ENCODE measurements at places on chromosomes 12 and 14.

DNA sequence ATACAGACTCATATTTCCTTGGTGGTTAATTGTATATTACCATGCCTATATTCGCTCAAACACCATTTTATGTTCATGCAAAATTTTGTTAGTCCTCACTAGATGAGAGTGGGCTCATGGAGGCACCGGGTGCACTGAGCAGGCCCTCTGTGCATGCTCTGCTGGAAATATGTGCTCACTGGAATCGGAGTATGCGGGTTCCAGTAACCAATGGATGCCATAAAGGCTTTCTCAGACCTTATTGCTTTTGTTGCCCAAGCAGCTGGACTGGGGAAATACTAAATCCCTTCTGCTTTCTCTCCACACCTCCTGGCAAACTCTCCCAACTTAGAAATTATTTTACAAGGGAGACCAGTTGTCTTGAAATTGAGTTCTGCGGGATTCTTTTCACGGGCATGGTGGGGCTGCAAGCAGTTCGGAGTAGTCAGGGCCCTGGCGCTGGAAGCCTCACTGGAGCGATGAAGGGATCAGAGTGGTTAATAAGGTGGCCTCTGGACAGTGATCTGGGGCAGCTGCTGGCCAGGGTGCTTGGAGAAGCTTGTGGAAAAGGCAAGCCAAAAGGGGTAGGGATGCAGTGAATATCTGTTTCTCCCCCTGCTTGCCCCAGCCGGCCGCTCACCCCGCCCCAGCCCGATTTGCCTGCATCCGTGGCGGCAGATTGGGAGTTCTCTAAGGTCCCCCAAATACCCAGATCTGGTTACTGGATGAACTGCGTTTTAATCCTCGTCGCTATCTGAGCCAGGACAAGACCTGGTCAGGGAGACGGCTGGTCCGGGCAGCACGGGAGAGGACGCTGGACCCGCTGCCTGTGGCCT lies 7.4 kb upstream of the HOXC6 start:
- DNase-seq, result no peak

GRCh38 chr14:90375934-90376333 lies 20.9 kb upstream of the CALM1 start:
- no peak for DNase-seq

DNA sequence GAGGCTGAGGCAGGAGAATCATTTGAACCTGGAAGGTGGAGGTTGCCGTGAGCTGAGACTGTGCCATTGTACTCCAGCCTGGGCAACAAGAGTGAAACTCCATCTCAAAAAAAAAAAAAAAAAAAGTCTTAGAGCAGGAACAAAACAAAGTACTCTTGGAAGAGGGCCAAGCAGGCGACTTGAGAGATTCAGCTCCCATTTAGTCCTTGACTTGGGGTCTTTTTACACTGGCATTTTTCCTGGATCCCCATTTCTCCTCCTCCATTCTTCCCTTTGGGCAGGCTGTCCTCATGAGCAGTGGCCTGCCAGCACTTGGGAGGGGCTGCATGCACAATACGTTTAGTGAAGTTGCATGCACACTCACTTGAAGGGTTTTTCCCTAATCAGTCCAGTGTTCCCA lies 72.9 kb downstream of the C14orf132 start:
- no peak for DNase-seq

GRCh38 chr12:13004986-13005385 lies 4.9 kb upstream of the HEBP1 start:
- no peak for DNase-seq

- DNase-seq, result no peak
Observed at GRCh38 chr14:94116701-94117100, 6.2 kb downstream of the IFI27 start.

DNA sequence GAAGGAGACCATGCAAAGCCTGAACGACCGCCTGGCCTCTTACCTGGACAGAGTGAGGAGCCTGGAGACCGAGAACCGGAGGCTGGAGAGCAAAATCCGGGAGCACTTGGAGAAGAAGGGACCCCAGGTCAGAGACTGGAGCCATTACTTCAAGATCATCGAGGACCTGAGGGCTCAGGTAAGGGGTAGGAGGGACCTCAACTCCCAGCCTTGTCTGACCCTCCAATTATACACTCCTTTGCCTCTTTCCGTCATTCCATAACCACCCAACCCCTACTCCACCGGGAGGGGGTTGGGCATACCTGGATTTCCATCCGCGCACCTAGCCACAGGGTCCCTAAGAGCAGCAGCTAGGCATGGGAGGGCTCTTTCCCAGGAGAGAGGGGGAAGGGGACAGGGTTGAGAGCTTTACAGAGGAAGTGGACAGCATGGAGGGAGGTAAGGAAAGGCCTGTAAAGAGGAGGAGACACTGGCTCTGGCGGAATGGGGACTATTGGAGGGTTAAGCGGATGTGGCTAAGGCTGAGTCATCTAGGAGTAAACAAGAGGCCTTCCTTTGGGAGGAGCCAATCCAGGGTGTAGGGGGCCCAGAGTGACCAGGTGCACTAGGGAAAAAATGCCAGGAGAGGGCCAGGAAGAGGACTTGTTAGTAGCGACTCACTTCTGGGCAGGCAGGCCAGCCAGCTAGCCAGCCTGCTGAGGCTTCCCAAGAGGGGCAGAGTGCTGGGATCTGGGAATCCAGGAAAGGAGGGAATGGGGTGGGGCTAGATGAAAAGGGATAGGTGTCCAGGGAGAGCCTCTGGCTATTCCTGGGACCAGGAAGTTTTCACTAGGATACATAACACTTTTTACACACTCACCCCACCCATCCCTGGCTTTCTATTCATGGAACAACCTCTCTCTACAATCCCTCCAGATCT lies 754 bp downstream of the KRT18 start:
- no peak for DNase-seq

DNA sequence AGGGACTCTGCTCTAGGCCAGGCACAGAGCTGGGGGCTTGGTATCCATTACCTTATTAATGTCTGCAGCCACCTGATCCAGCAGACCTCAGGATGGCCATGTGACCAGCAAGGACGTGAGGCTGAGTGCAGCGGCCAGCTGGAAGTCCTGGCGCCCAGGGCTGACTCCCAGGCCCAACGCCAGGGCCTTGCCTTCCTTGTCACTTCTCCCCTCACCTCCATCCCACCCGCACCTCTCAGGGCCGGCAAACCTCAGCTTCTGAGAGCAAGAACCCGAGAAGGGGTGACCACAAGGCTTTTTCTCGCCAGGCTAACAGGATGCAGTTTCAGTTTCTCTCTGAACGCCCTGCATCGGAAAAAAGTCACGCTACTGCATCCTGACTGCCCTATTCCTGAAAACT lies 15.4 kb downstream of the RAB35 start:
- no peak for DNase-seq

- DNase-seq, result no peak
Observed at GRCh38 chr14:45705940-45706534, 453.0 kb upstream of the MIS18BP1 start.

DNA sequence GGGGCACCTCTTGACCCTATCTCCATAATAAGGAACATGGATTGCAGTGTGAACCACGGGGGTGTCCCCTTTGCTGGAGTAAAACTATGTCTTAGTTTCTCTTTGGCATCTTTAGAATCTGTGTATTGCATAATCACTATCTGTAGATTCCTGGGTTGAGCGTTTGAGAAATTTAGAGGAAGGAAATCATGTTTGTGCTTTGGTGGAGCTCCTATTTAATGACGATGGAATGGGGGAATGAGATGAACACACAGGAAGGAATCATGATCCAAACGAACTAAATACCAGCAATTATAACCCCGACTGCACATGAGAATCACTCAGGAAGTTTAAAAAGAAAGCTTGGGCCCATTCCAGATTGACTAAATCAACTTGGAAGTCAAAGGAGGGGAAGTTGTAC lies 1.3 kb upstream of the MYG1 start:
- no peak for DNase-seq
